NCI-H748 treated with DMSO at 0.1 percent for 48 hours (cell line): ENCODE measurements at places on chromosomes 5 and 9.
A peak's percentile ranks its signal among the peaks of the same experiment; 100 is the strongest.

GRCh38 chr5:107456281-107456715, 214.4 kb downstream of the EFNA5 start:
- DNase-seq = no peak

GRCh38 chr9:124436320-124436719, 13.9 kb upstream of the ADGRD2 start:
- no peak for DNase-seq

DNA sequence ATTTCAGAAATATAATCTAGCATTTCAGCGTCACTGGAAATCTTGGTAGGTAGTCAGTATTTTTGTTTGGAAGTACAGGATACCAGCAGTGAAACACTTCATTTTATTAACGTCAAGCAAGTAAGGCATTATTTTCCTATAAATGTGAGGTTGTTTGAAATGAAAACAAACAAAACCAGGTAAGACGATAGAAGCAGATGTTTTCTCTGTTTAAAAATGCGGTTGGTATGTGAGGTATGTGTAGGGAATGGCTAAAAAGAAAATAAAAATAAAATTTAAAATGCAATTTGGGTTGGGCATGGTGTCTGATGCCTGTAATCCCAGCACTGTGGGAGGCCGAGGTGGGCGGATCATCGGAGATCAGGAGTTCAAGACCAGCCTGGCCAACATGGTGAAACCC, 16.1 kb downstream of the GDA start:
- no peak for DNase-seq

- no peak for DNase-seq
Observed at GRCh38 chr5:157877821-157878220, 18.9 kb upstream of the CLINT1 start.

GRCh38 chr5:128667152-128667551, 129.1 kb upstream of the FBN2 start:
- DNase-seq = no peak

- DNase-seq = no peak
Observed at GRCh38 chr9:3035579-3036332, 191.9 kb upstream of the PUM3 start.

GRCh38 chr5:116848954-116849581, 274.4 kb upstream of the SEMA6A start:
- no peak for DNase-seq

DNA sequence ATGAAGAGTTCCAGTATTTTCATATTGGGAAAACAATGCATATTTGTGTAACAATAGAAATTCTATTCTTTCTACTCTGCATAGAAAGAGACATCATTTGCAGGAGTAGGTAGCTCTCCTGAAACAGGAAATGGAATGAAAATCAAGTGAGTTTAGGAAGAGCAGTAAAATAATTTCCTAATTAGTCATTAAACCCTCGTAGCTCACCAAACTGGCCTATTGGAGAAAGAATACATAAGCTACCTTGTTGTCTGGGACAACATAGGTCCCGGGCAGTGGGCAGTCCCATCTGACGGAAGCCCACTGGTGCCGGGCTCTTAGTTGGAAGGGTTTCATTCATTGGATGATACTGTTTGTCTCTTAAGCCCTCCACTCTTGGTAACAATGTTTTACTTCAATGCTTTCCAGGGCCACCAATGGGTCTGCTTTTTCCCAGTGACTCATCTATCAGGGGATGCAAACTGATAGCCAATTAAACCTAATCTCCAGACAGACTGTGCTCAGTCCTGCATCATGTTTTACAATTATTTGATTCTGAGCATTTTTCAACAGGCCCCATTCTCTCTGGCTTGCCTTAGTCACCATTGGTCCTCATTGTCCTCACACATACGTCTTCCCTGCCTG, 46.5 kb downstream of the GNA14 start:
- DNase-seq = no peak

- no peak for DNase-seq
Observed at GRCh38 chr5:94916619-94917018, 298.1 kb downstream of the SLF1 start.

DNA sequence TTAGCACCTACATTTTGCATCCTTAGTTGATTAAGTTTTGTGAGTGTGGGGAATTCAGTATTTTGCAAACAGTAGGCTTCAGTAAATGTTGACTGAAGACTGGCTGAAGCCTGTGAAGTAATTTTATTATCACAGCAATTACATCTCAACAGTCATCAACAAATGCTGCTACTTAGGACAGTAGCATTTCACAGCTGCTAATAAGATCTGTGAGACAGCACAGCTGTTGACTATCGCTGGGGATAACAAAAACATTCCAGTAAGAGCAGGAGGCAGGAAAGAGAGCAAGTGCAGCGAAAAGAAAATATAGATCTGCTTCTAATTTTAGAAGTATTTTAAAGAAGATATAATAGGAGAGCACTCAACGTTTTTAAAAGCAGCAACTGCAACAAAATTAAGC, 117.3 kb upstream of the FGF10 start:
- DNase-seq = peak; percentile 41

DNA sequence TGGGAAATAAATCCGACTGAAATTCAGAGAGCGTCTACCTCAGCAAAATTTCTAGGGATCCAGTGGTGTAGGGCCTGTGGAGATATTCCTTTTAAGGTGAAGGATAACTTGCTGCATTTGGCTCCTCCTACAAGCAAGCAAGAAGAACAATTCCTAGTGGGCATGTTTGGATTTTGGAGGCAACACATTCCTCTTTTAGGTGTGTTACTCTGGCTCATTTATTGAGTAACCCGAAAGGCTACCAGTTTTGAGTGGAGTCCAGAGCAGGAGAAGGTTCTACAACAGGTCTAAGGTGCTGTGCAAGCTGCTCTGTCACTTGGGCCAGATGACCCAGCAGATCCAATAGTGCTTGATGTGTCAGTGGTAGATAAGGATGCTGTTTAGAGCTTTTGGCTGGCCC, 862.4 kb upstream of the CDH9 start:
- no peak for DNase-seq

DNA sequence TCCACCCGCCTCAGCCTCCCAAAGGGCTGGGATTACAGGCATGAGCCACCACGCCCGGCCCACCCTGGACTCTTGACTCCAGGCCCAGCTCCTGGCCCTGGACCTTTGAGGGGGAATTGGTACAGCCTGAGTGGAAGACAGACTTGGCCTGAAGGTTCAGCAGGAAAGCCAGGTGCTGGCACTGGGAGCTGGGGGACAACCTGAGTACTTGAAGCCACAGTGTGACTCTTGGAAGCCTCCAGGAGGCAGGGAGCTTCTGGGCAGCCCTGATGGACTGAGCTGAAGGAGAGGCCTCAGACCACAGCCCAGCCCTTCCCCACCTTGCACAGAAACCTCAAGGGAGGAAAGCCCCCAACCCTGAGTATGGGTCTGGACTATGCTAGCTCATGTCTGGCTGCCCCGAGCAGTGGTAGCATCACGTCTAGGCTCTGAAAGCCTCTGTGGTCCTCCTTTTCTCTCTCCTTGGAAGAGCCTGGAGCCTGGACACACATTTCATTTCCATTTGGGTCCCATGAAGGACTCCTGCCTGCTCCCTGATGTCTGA, 54.1 kb downstream of the RASGEF1C start:
- DNase-seq = no peak

- peak; percentile 64 for DNase-seq
Observed at GRCh38 chr5:45596320-45596719, 99.9 kb downstream of the HCN1 start.

GRCh38 chr5:160188141-160189015, 40.9 kb upstream of the FABP6 start:
- DNase-seq = no peak

DNA sequence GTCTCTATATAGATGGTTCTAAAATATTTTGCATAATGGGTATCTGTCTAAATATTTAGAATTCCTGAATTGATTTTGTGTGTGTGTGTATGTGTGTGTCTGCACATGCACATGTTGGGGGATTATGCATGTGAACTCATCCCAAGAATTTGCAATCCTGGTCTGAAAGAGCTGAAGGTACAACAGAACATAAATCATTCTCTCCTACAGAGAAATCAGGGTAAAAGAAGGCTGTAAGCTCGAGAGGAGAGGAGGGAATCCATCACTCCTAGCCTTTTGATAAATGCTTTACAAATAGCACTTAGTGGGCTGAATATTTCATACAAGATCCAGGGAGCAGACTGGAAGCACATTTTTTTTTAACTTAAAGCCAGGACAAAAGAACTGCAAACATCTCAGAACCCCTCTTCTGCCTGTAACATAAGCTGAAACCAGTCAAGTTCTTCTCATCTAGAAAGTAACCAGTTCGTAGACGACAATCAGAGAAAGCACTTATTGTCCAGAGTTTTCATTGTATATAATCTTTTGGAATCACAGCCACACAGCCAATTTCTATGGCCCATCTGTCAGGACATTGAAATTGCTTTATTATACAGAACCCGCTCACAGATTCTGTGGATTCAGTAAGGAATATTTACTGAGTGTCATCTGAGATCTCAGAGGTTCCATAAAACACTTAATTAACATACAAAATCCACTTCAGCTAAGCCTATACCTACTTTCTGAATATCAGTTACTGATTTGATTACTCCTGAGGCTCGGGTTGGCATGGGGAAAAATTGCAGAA, 541.4 kb upstream of the ZNF462 start:
- DNase-seq = peak; percentile 38

- DNase-seq = no peak
Observed at GRCh38 chr5:152285764-152286163, 119.3 kb downstream of the NMUR2 start.

- peak; percentile 87 for DNase-seq
Observed at GRCh38 chr9:15306068-15306756, 804 bp downstream of the TTC39B start.

DNA sequence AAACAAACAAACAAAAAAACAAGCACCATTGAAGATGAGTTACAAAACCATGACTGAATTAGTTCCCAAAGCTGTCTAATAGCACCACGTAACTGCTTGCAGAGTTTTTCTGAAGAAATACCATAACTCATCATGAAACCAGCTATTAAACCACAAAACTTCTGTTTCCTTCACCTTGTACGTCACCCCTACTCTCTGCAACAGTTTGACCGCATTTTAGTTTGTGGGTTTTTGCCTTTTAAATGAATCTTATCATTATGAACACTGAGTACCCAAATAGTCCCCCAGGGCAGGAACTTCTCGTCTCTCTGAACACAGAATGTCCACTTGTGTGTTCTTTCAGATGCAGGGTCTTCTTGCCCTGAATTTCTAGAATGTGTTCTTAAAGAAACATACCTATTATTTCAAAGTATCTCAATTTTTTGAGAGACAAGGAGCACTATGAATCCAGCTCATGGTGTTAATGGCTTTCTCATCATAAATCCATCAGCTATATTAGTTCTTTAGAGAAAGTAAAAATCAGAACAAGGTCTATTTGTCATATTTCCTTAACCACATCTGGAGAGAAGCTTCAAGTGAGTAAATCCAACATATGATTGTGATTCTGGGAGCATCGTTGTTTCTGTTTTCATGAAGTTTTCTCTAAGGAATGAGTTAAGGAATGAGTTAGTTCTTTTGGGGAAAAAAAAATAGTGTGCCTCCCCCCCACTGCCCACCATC, 210.6 kb downstream of the AUH start:
- DNase-seq = no peak

DNA sequence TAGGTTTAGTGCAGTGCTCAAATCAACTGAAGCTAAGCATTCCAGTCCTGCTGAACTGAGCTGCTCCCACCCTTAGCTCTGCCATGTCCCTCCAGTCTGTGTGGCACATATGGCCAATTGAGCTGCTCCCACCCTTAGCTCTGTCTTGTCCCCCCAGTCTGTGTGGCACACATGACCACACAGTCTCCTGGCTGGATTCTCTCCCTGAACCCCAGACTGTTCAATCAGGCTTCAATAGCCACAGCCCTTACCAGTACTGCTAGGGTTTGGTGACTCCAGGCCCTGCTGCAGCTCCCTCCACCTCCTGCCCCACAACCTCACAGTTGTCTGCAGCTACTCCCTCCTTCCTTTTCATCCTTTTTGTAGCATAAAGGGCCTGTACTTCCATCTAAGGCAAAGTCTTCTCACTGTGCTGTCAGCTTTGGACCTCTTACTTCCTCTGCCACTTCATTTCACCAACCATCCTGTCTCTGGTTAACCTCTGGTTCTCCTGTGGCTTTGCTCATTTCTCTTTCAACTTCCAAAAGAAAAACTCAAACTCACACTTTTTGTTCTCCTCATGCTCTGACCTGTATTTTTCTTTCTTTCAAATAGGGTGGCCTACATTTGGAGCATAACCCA, 50.8 kb downstream of the ADAMTS12 start:
- DNase-seq = no peak

- no peak for DNase-seq
Observed at GRCh38 chr9:125522328-125522725, 184.7 kb downstream of the MAPKAP1 start.
